ENCODE measurements at places on chromosomes 7 and 10. TPM values are rescaled to one million over a fixed set of nuclear protein-coding genes. Genes with fewer than 3 reads are reported as not detected.

Gene FAM241B
- not detected for total RNA-seq

Gene PLAU
- total RNA-seq, result 15.9 TPM

Gene SPDYE9
- total RNA-seq, result not detected

Gene TEX47
- not detected for total RNA-seq

Gene NUTM2A
- 0.61 TPM for total RNA-seq

Gene TMEM213
- 1.3 TPM for total RNA-seq

Gene ARMC3
- not detected for total RNA-seq

Gene JAKMIP3
- 0.13 TPM for total RNA-seq

Gene TMEM229A
- not detected for total RNA-seq

Gene NXPH1
- not detected for total RNA-seq
